Heart right ventricle (tissue), 16 donors: ENCODE measurements at places on chromosomes 3 and 15. TPM values are rescaled to one million over a fixed set of nuclear protein-coding genes. Genes with fewer than 3 reads are reported as not detected.

DNA sequence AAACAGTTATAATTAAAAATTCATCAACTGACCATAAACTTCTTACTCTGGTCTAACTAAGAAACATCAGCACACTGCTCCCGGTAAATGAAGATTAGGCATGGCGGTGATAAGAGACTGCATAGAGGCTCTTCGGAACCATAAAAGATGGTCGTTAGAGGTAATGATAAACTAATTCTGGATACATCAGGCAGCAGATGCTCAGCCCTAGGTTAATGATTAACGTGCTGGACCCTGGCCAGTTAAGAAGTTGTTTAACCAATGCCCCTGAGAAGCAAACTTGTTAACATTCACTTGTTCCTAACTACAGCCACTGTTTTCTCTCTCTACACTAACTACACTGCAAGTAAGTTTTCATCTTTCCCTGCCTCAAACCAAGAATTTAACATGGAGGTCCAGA, 111.5 kb downstream of the PDZRN3 start:
- DNase-seq, result no peak

GRCh38 chr15:85380812-85381642, 624 bp downstream of the AKAP13 start:
- DNase-seq, result no peak

DNA sequence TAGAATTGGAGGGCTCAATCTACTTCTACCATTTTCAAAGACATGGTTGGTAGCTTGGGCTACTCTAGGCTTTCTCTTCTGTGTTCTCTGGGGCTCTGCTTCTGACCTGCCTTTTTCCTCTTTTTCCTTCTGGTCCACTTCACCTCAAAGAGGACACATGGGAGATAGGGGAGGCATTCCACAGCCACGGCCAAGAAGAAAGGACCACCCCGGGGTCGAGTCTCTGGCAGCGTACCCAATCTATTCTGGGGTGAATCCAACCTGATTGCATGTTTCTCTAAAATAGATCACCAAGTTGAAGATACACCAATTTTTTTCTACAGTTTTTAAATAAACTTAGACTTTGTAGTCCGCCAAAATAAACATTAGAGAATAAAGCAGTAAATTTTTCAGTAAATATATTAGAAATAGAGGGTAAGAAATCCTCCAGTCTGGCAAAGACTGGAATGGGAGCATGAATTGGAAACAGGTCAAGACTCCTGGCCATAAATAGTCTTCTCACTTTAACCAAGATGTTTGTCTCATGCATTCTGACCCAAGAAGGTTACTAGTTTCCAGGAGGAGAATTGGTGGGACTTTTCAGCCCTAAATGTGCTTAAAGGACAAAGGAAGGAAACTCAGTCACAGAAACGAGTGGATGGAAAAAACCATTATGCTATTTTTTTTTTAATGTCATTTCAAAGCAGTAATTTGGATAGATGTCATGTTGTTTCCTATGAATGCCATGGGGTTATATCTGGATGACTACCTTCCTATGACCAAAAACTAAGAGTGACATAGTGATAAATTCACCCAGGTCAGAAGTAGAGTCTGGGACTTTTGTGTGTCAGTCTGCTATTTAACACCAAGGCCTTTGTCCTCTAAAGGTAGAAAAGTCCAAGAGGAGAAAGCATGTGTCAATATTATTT, 71.3 kb upstream of the PHLDB2 start:
- DNase-seq, result peak; percentile 33

- DNase-seq, result no peak
These were observed 59.6 kb downstream of the CHRNA7 start for GRCh38 chr15:32089851-32090359.

DNA sequence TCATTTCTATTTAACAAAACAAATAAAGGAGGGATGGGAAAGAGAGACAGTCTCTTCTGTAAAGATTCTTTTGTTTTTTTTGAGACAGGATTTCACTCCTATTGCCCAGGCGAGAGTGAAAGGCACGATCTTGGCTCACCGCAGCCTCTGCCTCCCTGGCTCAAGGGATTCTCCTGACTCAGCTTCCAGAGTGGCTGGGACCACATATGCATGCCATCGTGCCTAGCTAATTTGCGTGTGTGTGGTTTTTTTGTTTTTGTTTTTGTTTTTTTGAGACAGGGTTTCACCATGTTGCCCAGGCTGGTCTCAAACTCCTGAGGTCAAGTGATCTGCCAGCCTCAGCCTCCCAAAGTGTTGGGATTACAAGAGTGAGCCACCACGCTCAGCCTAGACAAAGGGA, 23.3 kb downstream of the STAG1 start:
- DNase-seq, result no peak

- no peak for DNase-seq
These were observed 25.5 kb upstream of the SHC4 start for GRCh38 chr15:48989170-48989569.

DNA sequence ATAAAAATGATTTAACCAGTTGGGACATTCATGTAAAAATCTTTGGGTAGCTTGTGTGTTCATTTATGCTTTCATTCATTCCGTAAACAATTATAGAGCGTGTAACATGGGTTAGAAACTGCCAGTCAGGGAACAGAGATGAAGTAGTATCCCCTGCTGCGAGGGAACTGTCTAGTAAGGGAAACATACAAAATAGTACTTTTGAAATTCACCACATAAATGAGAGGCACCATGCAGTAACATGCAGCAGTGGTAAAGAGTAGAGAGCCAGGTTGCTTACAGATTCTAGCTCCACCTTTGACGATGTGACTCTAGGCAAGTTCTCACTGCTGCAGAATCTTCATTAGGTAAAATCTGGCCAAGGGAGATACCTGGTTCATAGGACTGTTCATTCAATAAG, 938 bp downstream of the DZIP3 start:
- DNase-seq, result no peak

SMAD6 gene
- total RNA-seq, result 21.2 TPM

CKMT1B gene
- total RNA-seq, result not detected

CASR gene
- total RNA-seq, result not detected
